ENCODE measurements at places on chromosomes 6 and 20. TPM values are rescaled to one million over a fixed set of nuclear protein-coding genes. Genes with fewer than 3 reads are reported as not detected.

Gene HLA-DQB1
- 18.2 TPM for total RNA-seq

DNA sequence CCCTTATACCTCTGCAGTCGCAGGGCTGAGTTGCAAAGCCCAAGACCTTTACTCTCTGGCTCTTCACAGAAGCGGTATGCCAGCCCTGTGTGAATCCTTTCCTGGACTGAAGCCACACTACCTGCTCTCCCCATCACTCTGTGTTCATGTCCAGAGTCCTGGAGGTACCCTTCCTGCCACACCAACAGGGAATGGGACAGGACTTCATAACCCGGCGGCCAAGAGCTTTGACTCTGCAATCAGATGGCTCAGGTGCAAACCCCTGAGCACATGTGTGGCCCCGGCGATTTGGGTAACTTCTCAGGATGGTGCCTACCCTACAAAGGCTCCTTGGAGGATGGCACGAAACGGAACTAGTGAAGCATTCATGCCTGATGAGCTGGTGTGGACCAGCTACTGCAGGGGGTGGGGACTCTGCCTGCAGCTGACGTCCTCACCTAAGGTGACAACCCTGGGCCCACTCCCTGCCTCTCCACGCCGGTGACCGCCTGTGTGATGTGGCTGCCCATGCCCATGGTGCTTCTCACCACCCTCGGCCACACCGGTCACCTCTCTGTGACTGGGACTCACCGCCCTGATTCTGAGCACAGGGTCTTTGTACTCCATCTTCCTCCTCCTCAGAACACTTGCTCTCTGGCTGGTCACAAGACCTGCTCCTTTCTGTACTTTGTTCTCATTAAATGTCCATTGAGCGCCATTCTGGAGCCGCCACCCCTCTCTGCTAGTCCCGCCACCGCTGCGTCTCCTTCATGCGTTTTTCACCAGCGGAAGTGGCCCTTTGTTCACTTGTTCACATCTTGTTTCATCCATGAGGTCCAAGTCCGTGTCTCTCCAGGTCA is 116.7 kb downstream of the SULF2 start:
- H3K36me3 ChIP-seq = peaks cover 6% of the 10 kb centered on the region
- no peaks in the 10 kb centered on the region for H3K27me3 ChIP-seq
- H3K4me3 ChIP-seq = no peak overlapping the region

DNA sequence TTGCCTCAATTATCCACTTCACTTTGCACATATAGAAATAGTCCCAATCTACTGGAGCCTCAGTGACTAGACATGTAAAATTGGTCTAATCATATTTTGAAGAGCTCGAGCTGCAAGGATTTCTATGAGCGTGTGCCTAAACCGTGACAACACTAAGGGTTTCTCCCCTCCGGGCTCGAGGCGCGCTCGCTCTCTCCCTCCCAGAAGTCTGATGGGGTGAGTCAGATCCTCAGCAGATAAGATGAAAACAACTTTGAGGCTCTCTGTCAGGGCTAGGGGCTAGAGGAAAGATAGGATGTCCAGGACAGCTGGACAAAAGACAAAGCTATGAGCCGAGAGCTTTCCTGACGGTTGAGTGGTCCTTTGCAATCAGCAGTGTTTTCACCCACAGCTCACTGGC is 16.8 kb downstream of the GNAS-AS1 start:
- peak; percentile 29 for DNase-seq
- no peaks in the 10 kb centered on the region for H3K27me3 ChIP-seq
- H3K4me1 ChIP-seq = no peaks in the 10 kb centered on the region
- no peak overlapping the region for H3K4me3 ChIP-seq
- no peak overlapping the region for H3K27ac ChIP-seq

- H3K27me3 ChIP-seq = no peaks in the 10 kb centered on the region
- no peaks in the 10 kb centered on the region for H3K36me3 ChIP-seq
- H3K27ac ChIP-seq = no peak overlapping the region
- H3K4me1 ChIP-seq = no peaks in the 10 kb centered on the region
- no peak for DNase-seq
Measured at GRCh38 chr20:23087587-23088251, 1.6 kb upstream of the CD93 start.

Gene MYH7B
- total RNA-seq = 1.7 TPM

- H3K27ac ChIP-seq = no peak overlapping the region
- H3K36me3 ChIP-seq = no peaks in the 10 kb centered on the region
- H3K27me3 ChIP-seq = no peaks in the 10 kb centered on the region
- H3K4me3 ChIP-seq = no peak overlapping the region
- peaks cover 13% of the 10 kb centered on the region for H3K4me1 ChIP-seq
Measured at GRCh38 chr6:56852260-56853010, 102.5 kb upstream of the BEND6 start.

DNA sequence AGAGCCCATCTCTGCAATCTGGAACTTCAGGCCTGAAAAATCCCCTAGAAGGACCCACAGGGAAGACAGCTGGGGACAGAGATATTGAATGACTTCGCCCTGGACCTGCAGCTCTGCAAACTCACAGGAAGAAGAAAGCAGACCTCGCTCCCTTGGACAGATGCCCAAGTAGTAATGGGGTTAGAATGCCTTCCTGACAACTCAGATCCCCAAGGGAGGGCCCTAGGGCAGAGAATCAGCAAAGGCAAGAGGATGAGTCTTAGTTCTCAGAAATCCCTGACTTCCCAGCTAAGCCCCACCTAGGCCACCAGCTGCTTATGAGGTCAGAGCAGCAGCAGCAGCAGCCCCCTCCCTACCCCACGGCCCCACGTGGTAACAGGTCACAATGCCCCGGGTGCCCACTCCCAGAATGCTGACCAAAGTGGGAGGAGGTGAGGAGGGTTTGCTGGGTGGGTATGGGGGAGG is at the start of gene C20orf141:
Gene C20orf141 (plus strand): TSS at position 401 of the 465 bp plus-strand sequence. CDS start 198 bp downstream, outside the sequence.
- no peaks in the 10 kb centered on the region for H3K4me1 ChIP-seq
- no peak within 1 kb of the TSS for H3K4me3 ChIP-seq
- no peak within 1 kb of the TSS for H3K27ac ChIP-seq
- no peaks in the 10 kb centered on the region for H3K36me3 ChIP-seq
- no peaks in the 10 kb centered on the region for H3K27me3 ChIP-seq
- no peak for DNase-seq

- H3K27ac ChIP-seq = peak overlapping the region; percentile 69
- H3K4me1 ChIP-seq = peaks cover 31% of the 10 kb centered on the region
- H3K27me3 ChIP-seq = no peaks in the 10 kb centered on the region
- no peak for DNase-seq
- H3K4me3 ChIP-seq = no peak overlapping the region
Measured at GRCh38 chr6:35023091-35024000, 117.8 kb downstream of the TCP11 start.

DNA sequence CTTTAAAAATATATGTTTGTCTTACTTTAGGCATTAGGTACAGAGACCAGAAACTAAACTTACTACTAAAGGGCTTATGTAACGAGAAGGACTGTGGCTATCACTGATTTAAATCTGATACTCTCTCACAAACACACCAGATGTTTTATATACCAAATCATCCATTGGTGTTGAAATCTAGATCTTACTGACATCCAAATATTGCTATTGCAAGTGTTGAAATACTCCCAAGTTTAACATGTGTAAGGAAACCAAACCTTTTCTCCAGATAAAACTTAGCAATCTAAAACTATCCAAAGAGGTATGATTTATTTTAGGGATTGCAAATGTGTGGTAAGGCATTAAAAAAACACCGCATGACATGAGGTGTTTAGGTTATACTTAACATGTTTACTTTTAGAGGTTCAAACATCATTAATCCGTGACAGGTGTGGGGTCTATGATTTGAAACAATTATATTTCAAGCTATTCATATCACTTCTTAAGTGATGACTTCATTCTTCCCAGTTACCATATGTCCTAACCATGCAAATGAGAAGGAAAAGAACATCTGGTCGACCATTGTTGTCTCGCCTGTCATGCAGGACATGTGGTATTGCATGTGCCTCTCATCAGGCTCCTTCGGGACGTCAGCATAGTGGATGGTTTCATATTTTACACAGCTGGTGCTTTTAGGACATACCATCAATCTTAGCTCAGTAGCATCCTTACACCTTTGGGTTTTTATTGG is 168.3 kb upstream of the SPACA1 start:
- no peak overlapping the region for H3K4me3 ChIP-seq
- no peaks in the 10 kb centered on the region for H3K4me1 ChIP-seq
- no peaks in the 10 kb centered on the region for H3K36me3 ChIP-seq
- H3K27me3 ChIP-seq = no peaks in the 10 kb centered on the region

GRCh38 chr20:63968136-63968927 is 1.4 kb downstream of the ZNF512B start:
- H3K27me3 ChIP-seq = no peaks in the 10 kb centered on the region
- peak overlapping the region; percentile 69 for H3K4me3 ChIP-seq
- peaks cover 19% of the 10 kb centered on the region for H3K4me1 ChIP-seq
- DNase-seq = no peak
- H3K27ac ChIP-seq = no peak overlapping the region
- no peaks in the 10 kb centered on the region for H3K36me3 ChIP-seq

Measured in Peyer's patch (tissue), 4 donors.